ENCODE measurements at places on chromosomes 1 and 21. TPM values are rescaled to one million over a fixed set of nuclear protein-coding genes. Genes with fewer than 3 reads are reported as not detected.

The INSRR gene
- not detected for total RNA-seq

The LAPTM5 gene
- total RNA-seq = not detected

- H3K36me3 ChIP-seq = peaks cover 50% of the 10 kb centered on the region
- peak; percentile 61 for DNase-seq
- no peak overlapping the region for H3K27ac ChIP-seq
- H3K4me1 ChIP-seq = peaks cover 10% of the 10 kb centered on the region
- no peak overlapping the region for H3K4me3 ChIP-seq
- no peaks in the 10 kb centered on the region for H3K27me3 ChIP-seq
Observed at GRCh38 chr1:15765495-15766194, 7.0 kb downstream of the FBLIM1 start.

The KRTAP12-1 gene
- not detected for total RNA-seq

- H3K4me1 ChIP-seq = no peaks in the 10 kb centered on the region
- H3K27me3 ChIP-seq = peaks cover 20% of the 10 kb centered on the region
- no peak for DNase-seq
- H3K27ac ChIP-seq = no peak overlapping the region
- no peak overlapping the region for H3K4me3 ChIP-seq
Observed at GRCh38 chr21:42301371-42302075, 13.7 kb downstream of the TFF3 start.

- no peak overlapping the region for H3K27ac ChIP-seq
- DNase-seq = no peak
- H3K4me1 ChIP-seq = no peaks in the 10 kb centered on the region
- no peaks in the 10 kb centered on the region for H3K27me3 ChIP-seq
Observed at GRCh38 chr1:237358555-237358954, 316.6 kb downstream of the RYR2 start.

- no peaks in the 10 kb centered on the region for H3K4me1 ChIP-seq
Observed at GRCh38 chr1:168555508-168556046, 11.8 kb upstream of the XCL2 start.

GRCh38 chr1:197399755-197400521 is 131.9 kb downstream of the CRB1 start:
- H3K4me3 ChIP-seq = no peak overlapping the region
- no peaks in the 10 kb centered on the region for H3K27me3 ChIP-seq
- no peak overlapping the region for H3K27ac ChIP-seq
- DNase-seq = peak; percentile 51
- no peaks in the 10 kb centered on the region for H3K36me3 ChIP-seq

DNA sequence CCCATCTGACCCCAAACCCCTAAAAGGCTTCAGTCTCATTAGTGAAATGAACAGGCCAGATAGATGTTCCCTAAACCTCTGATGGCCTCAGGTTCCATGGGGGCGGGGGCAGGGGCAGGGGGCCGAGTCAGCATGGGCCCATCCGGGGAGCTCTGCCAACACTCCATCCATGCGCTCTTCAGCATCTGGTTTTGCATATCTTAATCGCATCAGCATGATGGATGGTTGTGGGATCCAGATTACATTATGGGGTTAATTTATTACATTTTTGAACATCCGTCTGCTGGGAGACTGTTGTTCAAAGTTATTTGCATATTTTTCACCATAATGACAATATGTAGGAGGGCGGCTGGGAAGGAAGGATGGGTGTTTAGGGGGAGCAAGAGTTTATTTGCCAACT is 3.1 kb upstream of the MAD2L2 start:
- H3K4me3 ChIP-seq = no peak overlapping the region
- DNase-seq = no peak
- H3K27ac ChIP-seq = no peak overlapping the region
- peaks cover 3% of the 10 kb centered on the region for H3K4me1 ChIP-seq

The FCER1G gene
- total RNA-seq = not detected

- H3K4me1 ChIP-seq = no peaks in the 10 kb centered on the region
- DNase-seq = no peak
- H3K4me3 ChIP-seq = no peak overlapping the region
- H3K36me3 ChIP-seq = no peaks in the 10 kb centered on the region
Observed at GRCh38 chr1:3669421-3669821, 17.1 kb downstream of the TP73 start.

- H3K27ac ChIP-seq = no peak overlapping the region
- H3K4me1 ChIP-seq = peaks cover 27% of the 10 kb centered on the region
- H3K27me3 ChIP-seq = no peaks in the 10 kb centered on the region
- DNase-seq = no peak
- H3K36me3 ChIP-seq = no peaks in the 10 kb centered on the region
Observed at GRCh38 chr1:150532860-150533259, 16.3 kb upstream of the ADAMTSL4 start.

- H3K4me1 ChIP-seq = peaks cover 6% of the 10 kb centered on the region
- peak; percentile 88 for DNase-seq
- no peaks in the 10 kb centered on the region for H3K27me3 ChIP-seq
- H3K36me3 ChIP-seq = no peaks in the 10 kb centered on the region
- H3K27ac ChIP-seq = no peak overlapping the region
Observed at GRCh38 chr1:229629261-229629660, 3.2 kb downstream of the URB2 start.

The TOR1AIP1 gene
- total RNA-seq = 64.5 TPM

- H3K4me3 ChIP-seq = no peak overlapping the region
- DNase-seq = no peak
- no peak overlapping the region for H3K27ac ChIP-seq
- H3K27me3 ChIP-seq = peaks cover 19% of the 10 kb centered on the region
- no peaks in the 10 kb centered on the region for H3K36me3 ChIP-seq
- no peaks in the 10 kb centered on the region for H3K4me1 ChIP-seq
Observed at GRCh38 chr1:204730826-204731459, 45.4 kb upstream of the LRRN2 start.

The C1orf210 gene
- total RNA-seq = not detected

DNA sequence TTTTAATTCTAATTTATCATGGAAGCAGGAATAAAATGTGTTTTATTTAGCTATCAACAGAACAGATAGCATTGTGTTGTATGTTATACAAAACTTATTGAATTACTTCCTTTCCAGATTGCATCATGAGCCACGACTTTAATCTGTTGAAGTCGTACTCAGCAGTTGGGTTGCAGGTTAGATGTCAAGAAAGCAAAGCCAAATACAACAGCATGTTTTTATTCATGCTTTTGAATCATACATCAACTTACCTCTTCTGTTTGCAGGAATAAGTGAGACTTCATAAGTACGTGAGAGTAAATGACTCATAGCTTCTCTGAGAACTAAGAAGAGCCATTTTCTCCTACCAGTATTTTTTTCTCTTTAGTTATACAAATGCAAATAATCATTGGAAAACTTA is 110.8 kb upstream of the ADGRL4 start:
- H3K4me3 ChIP-seq = no peak overlapping the region
- peak; percentile 42 for DNase-seq

DNA sequence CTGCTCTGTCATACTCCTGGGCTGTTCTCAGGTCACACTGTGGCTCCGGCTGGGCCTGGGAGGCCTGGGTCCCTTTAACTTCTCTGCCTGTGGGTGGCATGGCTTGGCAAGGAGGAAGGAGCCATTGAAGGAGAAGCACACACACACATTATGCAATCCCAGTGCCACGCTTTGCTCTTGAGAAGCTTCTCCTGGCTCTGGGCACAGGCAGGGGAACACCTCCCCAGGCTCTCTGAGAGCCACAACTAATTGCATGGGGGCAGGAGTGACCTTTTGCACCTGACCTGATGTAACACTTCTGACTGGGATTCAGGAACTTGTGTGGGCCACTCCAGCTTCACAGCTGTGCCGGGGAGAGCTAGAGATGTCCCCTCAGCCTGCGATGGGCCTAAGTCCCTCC is 23.1 kb downstream of the LGR6 start:
- no peaks in the 10 kb centered on the region for H3K36me3 ChIP-seq
- H3K27ac ChIP-seq = no peak overlapping the region
- H3K27me3 ChIP-seq = peaks cover 87% of the 10 kb centered on the region
- no peaks in the 10 kb centered on the region for H3K4me1 ChIP-seq
- H3K4me3 ChIP-seq = no peak overlapping the region

DNA sequence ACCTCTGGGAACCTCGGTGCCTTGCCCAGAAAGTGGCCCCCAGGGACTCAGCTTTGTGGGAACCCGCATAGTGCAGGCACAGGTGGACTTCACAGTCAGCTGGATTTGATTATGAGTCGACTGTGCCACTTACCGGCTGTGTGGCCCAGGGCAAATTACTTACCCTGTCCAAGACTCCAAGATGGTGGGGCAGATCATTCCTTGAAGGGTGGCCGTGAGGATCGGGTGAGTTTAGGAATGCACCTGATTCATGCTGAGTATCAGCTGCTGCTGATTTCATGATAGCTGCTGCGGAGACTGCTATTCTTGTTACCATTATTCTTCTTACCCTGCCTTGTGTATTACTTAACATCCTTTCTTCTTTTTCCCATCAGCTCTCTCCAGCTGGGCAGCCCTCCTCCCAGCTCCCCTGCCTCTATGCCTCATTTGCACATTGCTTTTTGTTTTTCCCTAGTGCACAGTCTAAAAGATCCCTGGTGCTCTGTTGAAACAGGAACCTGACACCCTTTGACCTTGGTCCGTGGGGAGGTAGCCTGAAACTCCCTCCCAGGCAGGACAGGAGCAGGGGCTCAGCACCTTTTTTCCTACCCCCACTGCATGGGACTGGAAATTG is 40.5 kb upstream of the FHAD1 start:
- DNase-seq = peak; percentile 58
- H3K27ac ChIP-seq = no peak overlapping the region
- H3K4me3 ChIP-seq = no peak overlapping the region
- H3K27me3 ChIP-seq = no peaks in the 10 kb centered on the region

DNA sequence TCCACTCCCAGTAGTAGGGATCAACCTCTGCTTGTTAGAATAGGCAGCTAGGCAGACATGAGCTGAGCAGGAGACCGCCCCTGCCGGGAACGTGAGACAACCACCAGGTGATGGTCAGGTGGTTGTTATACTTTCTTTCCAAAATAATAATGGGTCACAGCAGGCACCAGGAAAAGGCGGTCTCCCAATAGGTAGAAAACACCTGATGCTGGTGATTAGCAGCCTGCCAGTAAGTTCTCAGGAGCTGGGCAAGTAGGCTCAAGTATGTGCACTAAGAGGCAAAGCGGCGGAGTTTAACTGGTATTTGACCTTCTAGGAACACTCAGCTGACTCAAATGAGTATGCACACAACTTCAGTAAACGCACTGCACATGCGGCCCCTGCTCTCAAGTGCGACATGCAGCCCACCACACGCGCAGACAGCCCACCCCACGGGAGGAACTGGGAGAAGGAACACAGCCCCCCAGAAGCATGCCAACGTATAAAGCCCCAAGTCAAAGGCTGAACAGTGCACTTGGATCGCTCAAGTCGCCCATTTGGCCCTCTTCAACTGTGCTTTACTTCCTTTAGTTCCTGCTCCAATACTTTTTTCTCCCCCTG is 80.0 kb downstream of the DESI2 start:
- no peak overlapping the region for H3K27ac ChIP-seq
- DNase-seq = no peak
- no peaks in the 10 kb centered on the region for H3K36me3 ChIP-seq

GRCh38 chr1:150836129-150836773 is 28.2 kb upstream of the CTSK start:
- peak; percentile 3 for DNase-seq
- no peak overlapping the region for H3K4me3 ChIP-seq
- H3K36me3 ChIP-seq = peaks cover 41% of the 10 kb centered on the region
- H3K27me3 ChIP-seq = no peaks in the 10 kb centered on the region

DNA sequence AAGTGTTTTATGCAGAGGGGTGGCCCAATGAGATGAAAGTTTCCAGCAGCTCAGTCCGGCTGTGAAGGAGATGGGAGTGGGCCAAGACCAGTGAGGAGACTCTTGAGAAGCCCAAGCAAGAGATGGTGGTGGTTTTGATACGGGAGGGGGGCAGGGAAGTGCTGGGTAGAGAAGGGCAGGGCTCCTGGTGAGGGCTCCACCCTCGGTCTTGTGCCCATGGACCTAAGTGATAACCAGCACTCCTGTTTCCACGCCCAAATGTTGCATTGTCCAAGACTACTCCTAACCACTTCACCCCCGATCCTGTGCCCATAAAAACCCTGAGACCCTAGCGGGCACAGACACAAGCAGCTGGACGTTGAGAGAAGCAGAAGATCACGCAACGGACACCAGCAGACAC is 140.9 kb downstream of the MIS18A start:
- H3K27ac ChIP-seq = no peak overlapping the region
- no peaks in the 10 kb centered on the region for H3K4me1 ChIP-seq
- no peaks in the 10 kb centered on the region for H3K36me3 ChIP-seq
- peaks cover 4% of the 10 kb centered on the region for H3K27me3 ChIP-seq
- no peak overlapping the region for H3K4me3 ChIP-seq
- DNase-seq = no peak

GRCh38 chr1:50425376-50426107 is 2.3 kb upstream of the DMRTA2 start:
- DNase-seq = no peak
- H3K27ac ChIP-seq = no peak overlapping the region
- H3K4me3 ChIP-seq = no peak overlapping the region
- H3K36me3 ChIP-seq = no peaks in the 10 kb centered on the region
- H3K4me1 ChIP-seq = peaks cover 3% of the 10 kb centered on the region
- peaks cover 90% of the 10 kb centered on the region for H3K27me3 ChIP-seq

The DARS2 gene
- total RNA-seq = 22.8 TPM

DNA sequence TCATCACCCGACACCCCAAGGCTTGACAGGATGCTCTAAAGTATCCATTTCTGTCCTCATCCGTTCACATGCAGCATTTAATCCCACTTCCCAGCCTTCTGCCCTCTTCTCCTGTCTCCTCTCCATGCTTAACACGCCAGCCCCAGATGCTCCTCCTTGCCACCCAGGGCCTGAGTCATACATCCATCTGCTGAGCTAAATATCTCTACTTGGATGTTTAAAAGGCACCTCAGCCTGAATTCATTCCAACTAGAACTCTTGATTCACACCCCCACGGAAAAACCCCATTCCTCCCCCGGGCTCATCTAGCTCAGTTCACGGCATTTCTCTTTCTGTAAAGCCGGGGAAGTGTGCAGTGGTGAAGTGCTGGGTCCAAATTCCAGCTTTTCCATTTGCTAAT is 27.7 kb downstream of the TEX35 start:
- no peak overlapping the region for H3K4me3 ChIP-seq
- DNase-seq = peak; percentile 94
- no peaks in the 10 kb centered on the region for H3K27me3 ChIP-seq
- peak overlapping the region; percentile 6 for H3K27ac ChIP-seq
- peaks cover 2% of the 10 kb centered on the region for H3K36me3 ChIP-seq

The AGMAT gene
- 0.28 TPM for total RNA-seq

GRCh38 chr1:169105087-169105433 is 1.4 kb upstream of the ATP1B1 start:
- peaks cover 7% of the 10 kb centered on the region for H3K27me3 ChIP-seq
- H3K36me3 ChIP-seq = no peaks in the 10 kb centered on the region
- DNase-seq = no peak
- H3K27ac ChIP-seq = no peak overlapping the region

- H3K4me1 ChIP-seq = peaks cover 32% of the 10 kb centered on the region
- peak overlapping the region; percentile 68 for H3K27ac ChIP-seq
- no peaks in the 10 kb centered on the region for H3K36me3 ChIP-seq
Observed at GRCh38 chr1:26697978-26698849, 2.4 kb downstream of the ARID1A start.

- peaks cover 7% of the 10 kb centered on the region for H3K4me1 ChIP-seq
- H3K27ac ChIP-seq = no peak overlapping the region
- H3K36me3 ChIP-seq = peaks cover 20% of the 10 kb centered on the region
- H3K4me3 ChIP-seq = no peak overlapping the region
- DNase-seq = no peak
Observed at GRCh38 chr21:44941567-44941966, 1.7 kb downstream of the SLX9 start.

The WLS gene
- total RNA-seq = 157 TPM

Data from IMR-90 (cell line).